ENCODE measurements at places on chromosomes 4 and X.

DNA sequence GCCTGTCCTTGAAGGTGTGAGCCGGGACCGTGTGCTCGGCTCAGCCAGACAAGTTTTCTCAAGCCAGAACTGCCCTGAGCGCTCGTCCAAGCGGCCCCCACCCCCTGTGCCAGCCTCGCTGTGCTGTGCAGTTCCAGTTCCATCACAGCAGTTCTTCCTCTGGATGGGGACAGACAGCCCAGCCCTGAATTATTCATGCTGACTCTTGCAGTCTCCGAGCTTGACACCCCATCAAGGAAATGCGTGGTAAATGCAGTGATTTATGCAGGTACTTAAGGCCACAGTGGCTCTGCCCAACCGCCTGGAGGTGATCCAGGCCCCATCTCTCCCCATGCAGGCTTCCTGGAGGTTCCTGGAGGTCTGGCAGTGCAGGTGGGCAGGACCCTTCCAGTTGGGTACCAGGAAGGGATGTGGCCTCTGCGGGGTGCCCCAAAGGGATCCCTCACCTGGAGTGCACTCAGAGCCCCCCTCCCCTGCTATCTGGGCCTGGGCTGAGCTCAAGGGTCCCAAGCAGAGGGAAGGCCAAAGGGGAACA, 44.8 kb upstream of the HMX1 start:
- DNase-seq, result no peak

- DNase-seq, result no peak
Measured at GRCh38 chr4:139735381-139736273, 70.0 kb downstream of the MGST2 start.

GRCh38 chr4:158532556-158533231, 11.0 kb downstream of the RXFP1 start:
- no peak for DNase-seq

GRCh38 chrX:136598631-136599030, 49.3 kb upstream of the CD40LG start:
- DNase-seq, result no peak
